H9 (cell line): ENCODE measurements at places on chromosomes 13 and 19. TPM values are rescaled to one million over a fixed set of nuclear protein-coding genes. Genes with fewer than 3 reads are reported as not detected.
A peak's percentile ranks its signal among the peaks of the same experiment; 100 is the strongest.

LHB gene
- not detected in 2 replicates for total RNA-seq

DNA sequence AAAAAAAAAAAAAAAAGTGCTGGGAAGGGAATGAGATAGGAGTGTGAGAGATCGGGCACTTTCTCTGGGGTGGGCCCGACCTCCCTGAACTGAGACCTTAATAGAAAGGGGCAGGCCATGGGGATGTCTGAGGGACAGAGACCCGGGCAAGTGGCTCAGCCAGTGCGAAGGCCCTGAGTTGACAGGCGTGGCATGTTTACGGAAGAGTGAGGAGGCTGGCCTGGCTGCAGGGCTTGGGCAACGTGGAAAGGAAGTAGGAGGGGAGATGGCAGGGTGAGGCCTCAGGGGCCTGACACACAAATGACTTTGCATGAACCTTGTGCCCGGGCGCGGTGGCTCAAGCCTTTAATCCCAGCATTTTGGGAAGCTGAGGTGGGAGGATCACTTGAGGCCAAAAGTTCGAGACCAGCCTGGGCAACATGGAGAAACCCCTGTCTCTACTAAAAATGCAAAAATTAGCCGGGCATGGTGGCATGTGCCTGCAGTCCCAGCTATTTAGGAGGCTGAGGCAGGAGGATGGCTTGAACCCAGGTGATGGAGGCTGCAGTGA, 13.9 kb downstream of the FCHO1 start:
- H3K36me3 ChIP-seq: peaks cover 17% of the 10 kb centered on the region
- DNase-seq: no peak

DNA sequence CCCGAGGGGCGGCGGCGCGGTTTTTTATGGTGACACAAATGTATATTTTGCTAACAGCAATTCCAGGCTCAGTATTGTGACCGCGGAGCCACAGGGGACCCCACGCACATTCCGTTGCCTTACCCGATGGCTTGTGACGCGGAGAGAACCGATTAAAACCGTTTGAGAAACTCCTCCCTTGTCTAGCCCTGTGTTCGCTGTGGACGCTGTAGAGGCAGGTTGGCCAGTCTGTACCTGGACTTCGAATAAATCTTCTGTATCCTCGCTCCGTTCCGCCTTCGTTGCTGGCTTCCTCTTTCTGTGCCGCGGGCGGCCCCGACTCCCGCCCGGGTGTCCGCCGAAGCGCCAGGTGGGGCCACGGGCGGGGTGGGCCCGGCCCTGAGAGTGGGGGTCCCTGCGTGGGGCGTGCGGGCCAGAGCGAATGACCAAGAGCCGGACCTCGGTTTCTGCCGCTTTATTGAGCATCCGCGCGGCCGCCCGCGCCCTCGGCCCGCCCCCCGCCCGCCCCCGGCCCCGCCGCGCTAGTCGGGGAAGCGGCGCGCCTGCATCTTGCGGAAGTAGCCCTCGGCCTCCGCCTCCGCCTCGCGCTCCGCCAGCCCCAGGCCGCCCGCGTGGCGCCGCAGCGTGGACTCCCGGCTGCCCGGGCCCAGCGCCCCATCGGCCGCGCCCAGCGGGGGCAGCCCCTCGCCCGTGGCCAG, 9.6 kb downstream of the PLPPR3 start:
- DNase-seq: no peak
- H3K27me3 ChIP-seq: no peaks in the 10 kb centered on the region
- no peaks in the 10 kb centered on the region for H3K4me1 ChIP-seq
- no peak overlapping the region for H3K27ac ChIP-seq

DNA sequence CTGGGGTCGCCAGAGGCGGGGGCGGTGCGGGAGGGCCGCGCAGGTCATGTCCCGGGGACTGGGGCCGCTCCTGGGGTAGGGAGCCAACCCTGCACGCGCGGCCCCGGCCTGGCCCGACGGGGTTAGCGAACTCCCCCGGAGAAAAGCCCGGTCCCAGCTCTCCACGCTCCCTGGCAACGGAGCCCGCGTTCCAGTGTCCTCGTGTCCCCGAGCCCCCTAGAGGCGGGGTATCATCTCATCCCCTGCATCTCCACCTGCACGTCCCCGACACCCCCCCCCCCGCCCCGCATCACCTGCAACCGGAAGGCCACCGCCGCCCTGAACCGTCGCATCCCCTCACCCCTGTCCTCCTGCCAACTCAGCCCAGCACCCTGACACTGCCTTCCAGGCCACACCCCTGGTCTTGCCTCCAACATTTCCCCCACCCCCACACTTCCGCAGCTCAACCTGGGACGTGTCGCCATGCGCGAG, 2.7 kb downstream of the WDR88 start:
- no peaks in the 10 kb centered on the region; the same call in 2 of the 3 replicates for H3K36me3 ChIP-seq
- no peak overlapping the region for H3K27ac ChIP-seq
- H3K4me3 ChIP-seq: no peak overlapping the region
- H3K27me3 ChIP-seq: no peaks in the 10 kb centered on the region
- H3K4me1 ChIP-seq: no peaks in the 10 kb centered on the region

- DNase-seq: peak; percentile 80
- H3K4me3 ChIP-seq: peak overlapping the region; percentile 34; the same call in 1 of the 2 replicates
- no peak overlapping the region for H3K27ac ChIP-seq
- no peaks in the 10 kb centered on the region; the same call in 2 of the 3 replicates for H3K36me3 ChIP-seq
- no peaks in the 10 kb centered on the region; the same call in 1 of the 2 replicates for H3K27me3 ChIP-seq
- H3K4me1 ChIP-seq: no peaks in the 10 kb centered on the region
Observed at GRCh38 chr19:5801796-5802619, 2.9 kb upstream of the NRTN start.

GAPDHS gene
- not detected in 2 replicates for total RNA-seq
